Activated CD4-positive, alpha-beta T cell treated with anti-CD3 and anti-CD28 coated beads, Interleukin-2, amount 10 ng/mL, durations not matched to agents 7 days and 5 days (primary cell): ENCODE measurements at places on chromosomes 12 and 14. TPM values are rescaled to one million over a fixed set of nuclear protein-coding genes. Genes with fewer than 3 reads are reported as not detected.

GRCh38 chr12:82474798-82475184 is 116.5 kb downstream of the METTL25 start:
- no peak for DNase-seq

GRCh38 chr12:3436461-3437065 is 54.4 kb upstream of the PRMT8 start:
- no peak for DNase-seq

C12orf57 gene
- 181 TPM for total RNA-seq

NTS gene
- not detected for total RNA-seq

CDK2 gene
- total RNA-seq, result 106 TPM

DNA sequence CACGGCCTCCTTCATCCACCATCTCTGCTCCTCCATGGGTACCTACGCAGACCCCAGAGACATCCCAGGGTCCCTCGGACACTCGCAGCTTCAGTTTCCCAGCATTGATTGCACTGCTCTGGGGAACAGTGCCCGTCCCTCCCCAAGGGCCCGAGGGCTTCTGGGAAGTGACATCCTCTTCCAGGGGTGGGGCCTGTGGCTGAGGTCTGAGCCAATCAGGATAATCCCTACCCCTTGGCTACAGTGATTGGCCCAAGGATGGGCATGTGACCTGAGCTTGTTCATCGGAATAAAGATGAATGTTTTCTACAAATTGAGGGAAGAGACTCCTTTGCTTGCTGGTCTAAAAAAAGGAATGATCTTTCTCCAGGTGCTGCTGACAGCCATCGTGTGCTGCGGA is 37.3 kb upstream of the MYL2 start:
- DNase-seq, result no peak

GDF3 gene
- not detected for total RNA-seq

DNA sequence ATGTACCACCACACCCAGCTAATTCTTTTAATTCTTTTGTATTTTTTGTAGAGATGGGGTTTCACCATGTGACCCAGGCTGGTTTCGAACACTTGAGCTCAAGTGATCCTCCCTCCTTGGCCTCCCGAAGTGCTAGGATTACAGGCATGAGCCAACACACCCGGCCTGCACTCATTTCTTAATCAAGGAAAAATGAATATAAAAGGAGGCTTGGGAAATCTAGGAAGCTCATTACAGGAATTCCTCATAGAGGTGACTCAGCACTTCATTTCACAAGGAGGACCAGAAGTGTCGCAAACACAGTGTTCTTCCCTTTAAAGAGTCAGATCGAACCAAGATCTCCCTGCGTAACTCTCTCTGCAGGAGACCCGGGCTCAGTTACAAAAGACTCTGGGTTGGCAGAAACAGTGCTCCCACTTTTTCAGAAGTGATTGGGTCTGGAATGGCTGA is 30.3 kb downstream of the NFKBIA start:
- DNase-seq, result no peak

LBHD2 gene
- not detected for total RNA-seq

DNA sequence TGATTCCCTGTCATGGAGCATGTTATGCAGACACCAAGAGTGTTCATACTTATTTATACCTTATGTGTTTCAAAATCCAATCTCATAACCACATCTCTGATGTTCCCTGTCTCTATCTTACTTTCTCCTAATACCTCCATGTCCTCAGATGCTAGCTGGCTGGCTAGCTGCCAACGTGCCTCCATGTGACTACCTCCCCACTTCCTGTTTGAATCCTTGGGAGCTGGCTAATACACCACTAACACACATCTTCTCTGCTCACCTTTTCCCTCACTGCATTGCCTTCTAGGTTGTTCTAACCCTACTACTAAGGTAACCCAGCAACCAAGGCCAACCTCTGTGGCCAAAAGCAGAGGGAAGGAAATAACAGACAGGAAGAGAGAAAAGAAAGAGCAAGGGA is 27.3 kb downstream of the TTC5 start:
- no peak for DNase-seq

FGF6 gene
- total RNA-seq, result not detected

- DNase-seq, result no peak
Observed at GRCh38 chr12:12244341-12244740, 22.5 kb downstream of the LRP6 start.

ZFHX2 gene
- total RNA-seq, result 1.1 TPM

EDDM3A gene
- total RNA-seq, result not detected

SYCP3 gene
- 0.75 TPM for total RNA-seq

DNA sequence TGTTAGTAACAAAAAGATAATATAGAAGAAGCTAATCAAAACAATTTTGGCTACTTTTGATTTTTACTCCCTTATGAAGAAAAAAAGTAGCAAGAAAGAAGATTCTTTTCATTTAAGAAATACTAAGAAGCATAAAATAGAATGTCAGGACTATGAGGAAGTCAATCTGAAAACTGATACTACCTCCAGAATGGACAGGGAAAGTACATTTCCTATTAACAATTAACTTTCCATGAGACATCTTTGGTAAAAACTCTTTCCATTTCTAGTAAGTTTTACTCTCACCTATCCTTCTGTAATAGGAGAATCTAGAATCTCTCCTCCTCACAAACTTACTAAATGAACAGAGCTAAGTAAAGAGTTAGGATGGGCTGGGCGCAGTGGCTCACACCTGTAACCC is 51.3 kb upstream of the NPFF start:
- no peak for DNase-seq

DNA sequence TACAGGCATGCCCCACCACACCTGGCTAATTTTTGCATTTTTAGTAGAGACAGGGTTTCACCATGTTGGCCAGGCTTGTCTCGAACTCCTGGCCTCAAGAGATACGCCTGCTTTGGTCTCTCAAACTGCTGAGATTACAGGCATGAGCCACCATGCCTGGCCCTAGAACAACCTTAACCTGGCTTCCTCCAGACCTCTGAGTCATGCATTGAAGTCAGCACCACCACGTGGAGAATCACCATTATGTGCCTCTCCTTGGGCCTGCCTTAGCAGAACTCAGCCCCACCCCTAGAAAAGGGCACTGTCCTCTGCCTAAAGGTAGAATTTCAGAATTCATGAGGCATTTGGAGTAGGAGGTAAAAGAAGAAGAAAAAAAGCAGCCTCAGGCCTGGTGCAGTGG is 49.0 kb downstream of the LIMA1 start:
- no peak for DNase-seq

DNA sequence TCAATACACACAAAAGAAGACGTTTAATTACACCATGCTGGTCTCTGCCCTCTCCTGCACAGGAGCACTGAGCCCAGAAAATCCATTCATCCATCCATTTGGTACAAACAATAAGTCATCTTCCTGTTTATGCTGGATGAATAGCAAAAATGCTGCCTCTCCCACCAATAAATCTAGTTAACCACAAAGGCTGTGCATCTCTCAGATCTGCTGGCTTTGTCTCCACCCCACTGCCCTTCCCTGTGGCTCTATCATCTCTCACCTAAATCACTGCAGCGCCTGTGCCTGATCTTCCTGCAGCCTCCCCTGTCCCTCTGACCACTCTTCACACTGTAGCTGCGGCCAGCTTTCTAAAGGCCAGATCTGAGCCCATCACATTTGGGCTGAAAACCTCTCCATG is 72.9 kb upstream of the DDX11 start:
- DNase-seq, result no peak

DNA sequence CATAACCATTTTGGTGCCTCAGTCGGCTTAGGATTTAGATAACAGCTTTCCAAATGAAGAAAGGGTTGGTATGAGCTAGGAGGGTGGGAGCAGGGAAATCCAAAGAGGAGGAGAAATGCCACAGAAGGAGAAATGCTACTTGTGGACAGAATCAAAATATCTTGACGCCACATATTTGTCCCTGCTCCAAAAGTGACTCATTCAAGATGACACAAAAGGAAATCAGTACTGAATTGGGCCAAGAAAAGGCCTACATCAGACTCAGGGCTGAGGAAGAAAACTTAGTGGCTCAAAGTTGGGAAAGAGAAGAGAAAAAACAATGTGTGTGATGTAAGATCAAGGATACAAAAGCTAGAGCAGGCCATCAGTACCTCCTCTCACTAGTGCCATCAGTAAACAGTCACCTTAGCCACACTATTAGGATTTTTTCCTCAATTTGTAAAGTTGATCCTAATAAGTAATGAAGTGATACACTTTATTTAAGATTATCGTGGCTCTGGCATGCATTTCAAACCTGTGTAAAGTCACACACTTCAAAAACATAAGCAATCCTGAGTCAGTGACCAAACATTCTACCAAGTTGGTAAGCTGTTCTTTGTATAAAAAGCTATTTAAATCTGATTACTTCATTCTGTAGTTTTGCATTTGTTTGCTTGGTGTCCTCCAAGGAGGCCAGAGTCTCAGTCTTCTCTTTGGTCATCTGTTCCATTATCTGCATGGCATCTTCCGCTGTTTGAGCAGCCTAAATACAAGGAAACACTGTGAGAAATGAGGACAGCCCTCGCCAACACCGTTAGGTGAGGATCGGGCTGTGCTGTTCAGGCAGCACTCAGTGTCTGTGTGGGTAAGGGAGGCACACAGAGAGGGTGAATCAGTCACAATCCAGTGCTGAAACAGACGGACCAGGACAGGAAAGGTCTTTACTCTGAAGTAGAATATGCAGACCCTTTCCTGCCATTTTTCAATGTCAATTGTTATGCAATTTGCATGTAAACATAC is 52.6 kb upstream of the VPS33A start:
- DNase-seq, result no peak

ANKRD52 gene
- 45.9 TPM for total RNA-seq

GRCh38 chr14:101031721-101032120 is 128.2 kb upstream of the RTL1 start:
- DNase-seq, result no peak

DNA sequence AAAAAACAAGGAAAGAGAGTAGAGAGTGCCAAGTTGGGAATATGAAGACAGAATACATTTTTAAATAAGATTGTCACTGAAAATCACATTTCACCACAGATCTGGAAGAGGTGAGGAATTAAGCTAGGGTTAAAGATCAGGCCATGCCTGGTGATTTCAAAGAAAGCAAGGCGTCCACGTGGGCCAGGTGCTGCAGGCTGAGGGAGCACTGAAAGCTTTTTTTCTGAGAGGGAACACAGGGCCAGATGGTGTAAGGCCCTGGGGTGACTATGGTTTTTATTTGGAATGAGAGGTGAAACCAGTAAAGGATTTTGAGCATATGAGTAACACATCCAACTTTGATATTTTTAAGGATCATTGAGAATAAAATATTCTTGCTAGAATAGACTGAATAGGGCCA is 20.9 kb downstream of the SYT1 start:
- no peak for DNase-seq

CDH24 gene
- 3.0 TPM for total RNA-seq

- DNase-seq, result no peak
Observed at GRCh38 chr12:3759878-3760277, 7.0 kb upstream of the CRACR2A start.

GRCh38 chr14:89810101-89810500 is 144.4 kb downstream of the EFCAB11 start:
- no peak for DNase-seq

DNA sequence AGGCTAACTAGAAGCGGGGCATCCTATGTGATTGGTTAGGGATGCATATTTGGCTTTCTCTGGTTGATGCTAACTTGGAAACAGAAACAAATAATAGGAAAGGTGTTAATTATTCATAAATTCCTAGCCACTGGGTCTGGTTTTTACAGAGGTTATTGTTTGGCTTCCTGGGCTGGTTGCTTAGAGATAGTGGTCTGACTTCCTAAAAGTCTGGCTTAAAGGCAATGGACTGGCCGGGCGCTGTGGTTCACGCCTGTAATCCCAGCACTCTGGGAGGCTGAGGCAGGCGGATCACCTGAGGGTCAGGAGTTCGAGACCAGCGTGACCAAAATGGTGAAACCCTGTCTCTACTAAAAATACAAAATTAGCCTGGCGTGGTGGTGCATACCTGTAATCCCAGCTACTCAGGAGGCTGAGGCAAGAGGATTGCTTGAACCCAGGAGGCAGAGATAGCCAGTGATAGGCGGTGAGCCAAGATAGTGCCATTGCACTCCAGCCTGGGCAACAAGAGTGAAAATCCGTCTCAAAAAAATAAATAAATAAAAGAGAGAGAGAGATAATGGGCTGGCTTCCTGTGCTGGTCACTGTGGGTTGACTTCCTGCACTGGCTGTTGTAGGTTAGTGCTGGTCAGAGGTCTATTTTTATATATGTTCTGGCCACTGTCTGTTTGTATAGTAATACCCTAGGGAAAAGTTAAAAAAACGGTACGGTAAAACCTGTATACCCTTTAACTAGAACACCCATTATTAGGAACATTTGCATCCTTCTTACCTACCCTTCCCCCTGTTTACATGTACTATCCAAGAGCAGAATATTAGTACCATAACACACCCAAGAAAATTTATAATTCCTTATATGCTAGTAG is 24.1 kb downstream of the OR6S1 start:
- DNase-seq, result no peak

DCAF5 gene
- 48.9 TPM for total RNA-seq

GRCh38 chr12:45088608-45089007 is 37.7 kb upstream of the DBX2 start:
- no peak for DNase-seq

- no peak for DNase-seq
Observed at GRCh38 chr14:102508410-102508773, 1.2 kb downstream of the ANKRD9 start.
